ENCODE measurements at places on chromosomes 1 and 21.

GRCh38 chr1:36654586-36654985, 171.9 kb upstream of the CSF3R start:
- DNase-seq = no peak

- DNase-seq = no peak
Measured at GRCh38 chr1:4019147-4019521, 119.1 kb upstream of the C1orf174 start.

DNA sequence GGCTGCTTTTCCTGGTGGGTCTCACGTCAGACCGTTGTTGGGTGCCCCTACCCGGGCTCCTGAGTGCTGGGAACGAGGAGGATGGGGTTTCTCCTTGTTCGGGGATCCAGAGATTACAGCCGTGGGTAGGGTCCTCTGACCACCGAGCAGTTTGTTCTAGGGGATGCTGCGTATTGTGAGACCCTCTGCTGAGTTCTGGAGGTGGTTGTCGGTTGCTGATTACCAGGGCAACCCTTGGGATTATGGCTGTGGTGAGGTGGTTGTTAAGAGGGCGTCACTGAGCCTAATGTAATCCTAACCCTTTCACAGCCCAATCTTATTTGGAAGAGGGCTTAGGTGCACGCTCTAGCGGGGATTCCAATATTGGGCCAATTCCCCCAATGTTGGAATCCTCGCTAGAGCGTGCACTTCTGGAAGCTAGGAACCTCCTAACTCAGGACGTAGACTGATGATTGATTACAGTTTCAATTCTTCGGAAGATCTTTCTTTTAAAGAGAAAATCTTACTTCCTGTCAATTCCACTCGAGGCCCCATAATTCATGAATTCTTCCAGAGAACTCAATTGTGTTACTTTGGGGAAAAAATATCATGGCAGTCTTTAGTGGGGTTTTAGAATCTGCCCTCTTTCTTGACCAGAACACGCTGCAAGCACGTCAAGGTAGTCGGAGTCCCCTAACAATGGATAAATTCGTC, 483 bp downstream of the TCEANC2 start:
- DNase-seq = no peak

DNA sequence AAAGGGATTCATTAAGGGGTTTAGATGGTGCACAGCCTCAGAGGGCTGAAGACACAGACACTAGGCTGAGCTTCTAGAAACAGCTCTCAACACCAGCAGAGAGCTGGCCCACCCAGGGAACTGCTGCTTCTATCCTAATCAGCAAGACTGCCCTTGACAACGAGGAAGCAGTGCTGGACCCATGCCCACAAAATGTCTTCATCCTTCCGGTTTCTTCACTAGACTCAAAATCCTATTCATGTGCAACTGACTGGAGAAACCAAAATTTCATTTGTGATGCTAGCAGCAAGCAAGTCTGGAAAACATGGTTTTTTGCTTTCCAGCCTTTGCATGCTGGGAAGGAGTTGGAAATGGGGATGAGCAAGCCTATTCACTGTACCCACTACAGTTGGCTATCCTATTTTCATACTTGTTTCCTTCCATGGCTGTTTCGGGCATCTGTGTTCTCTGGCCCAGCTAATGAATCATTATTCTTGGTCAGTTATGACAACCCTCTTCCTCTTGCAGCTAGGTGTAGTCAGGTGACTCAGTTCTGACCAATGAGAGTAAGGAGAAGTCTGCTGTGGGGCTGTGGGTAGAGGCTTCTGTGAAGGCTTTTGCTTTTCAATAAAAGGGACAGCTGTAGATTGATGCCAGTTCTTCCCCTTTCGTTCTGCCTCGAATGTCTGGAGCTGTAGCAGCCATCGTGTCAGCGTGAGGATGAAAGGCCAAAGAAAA, 14.6 kb upstream of the TMEM61 start:
- DNase-seq = no peak

DNA sequence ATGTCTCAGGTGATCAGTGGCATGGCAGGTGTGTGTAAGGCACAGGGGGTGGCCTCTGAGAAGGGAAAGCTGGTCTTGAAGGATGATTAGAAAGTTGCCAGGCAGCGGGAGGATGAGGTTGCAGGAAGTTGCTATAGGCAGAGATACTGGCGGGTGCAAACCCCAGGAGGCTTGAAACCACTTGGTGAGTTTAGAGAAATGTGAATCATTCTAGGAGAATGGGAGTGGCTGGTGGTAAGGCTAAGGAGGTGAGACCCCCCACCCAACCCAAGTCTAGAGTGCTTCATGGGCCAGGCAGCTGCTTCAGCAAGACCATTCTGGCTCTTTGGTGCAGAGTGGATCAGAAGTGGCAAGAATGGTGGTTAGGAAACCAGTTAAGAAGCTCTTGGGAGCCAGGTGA, 9.0 kb downstream of the SH2D2A start:
- DNase-seq = no peak

- DNase-seq = no peak
Measured at GRCh38 chr1:5551274-5551975, 440.8 kb downstream of the NPHP4 start.

- DNase-seq = no peak
Measured at GRCh38 chr1:44801491-44802305, 1.5 kb downstream of the PLK3 start.

DNA sequence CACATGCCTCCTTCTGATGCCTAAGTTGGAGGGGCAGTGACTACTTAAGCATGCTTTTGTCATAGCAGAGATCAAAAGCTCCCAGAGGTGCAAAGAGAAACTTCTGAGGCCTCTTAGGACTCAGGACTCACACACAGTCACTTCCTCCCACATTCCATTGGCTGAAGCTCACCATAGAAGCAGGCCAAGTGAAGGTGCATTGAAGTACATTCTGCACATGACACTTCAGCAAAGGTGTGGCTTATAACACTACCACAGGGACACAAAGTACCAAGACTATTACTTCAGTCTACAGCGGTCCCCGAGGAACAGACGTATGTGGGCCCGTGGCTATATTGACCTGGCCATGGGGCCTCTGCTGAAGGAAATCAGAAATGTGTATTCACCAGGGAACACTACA, 2.5 kb upstream of the POGK start:
- no peak for DNase-seq

DNA sequence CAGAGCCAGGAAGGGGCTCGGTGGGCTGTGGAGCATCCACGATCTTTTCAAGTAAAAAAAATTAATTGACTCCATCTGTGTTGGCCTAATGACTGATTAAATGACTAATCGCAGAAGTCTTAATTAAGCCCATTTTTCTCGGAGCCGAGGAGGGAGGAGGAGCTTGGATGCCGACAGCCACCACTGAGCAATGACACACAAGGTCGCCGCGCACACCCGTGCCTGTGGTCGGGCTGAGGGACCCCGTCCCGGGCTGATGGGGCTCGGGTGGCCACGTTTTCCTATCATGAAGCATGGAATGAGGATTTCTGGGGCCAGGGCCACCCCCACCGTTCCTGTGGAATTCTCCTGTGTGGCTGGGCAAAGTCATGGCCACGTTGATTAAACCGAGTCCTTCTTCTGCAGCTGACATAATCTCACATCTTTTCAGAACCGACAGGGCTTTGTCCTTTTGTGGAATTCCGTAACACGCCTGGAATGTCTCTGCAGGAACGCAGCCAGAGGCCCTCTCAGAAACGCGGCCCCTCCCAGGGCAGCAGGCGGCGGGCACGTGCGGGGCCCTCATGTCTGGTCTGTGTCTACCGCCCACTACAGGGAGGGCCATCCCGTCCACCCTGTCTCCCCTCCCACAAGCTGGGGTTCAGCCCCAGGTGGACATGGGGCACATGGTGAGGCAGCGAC, 60.7 kb downstream of the MORN1 start:
- peak; percentile 62 for DNase-seq

DNA sequence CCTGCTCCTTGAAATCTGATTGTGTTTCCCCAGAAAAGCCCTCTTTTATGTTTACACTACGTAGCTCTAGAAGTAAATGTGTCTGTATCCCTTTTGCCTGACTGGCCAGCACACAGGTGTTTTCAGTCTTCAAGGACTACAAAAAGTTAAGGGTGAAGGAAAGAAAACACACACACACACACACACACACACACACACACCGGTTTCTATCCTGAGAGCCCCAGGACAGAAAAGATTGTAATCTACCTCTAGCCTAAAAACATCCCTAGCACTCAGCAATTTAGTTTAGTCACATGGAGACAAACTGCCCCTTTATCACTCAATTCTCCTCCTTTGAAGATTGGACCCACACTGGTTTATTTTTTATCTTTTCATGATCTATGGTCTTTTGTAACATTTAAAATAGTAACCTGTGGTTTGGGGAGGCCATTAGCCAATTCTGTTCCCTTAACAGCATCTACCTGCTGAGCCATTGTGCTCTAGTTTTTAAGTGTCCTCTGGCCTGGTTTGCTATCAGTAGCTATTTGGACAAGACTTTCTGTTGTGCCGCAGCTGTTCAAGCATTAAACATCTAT, 15.8 kb upstream of the TRIM45 start:
- peak; percentile 71 for DNase-seq

- peak; percentile 64 for DNase-seq
Measured at GRCh38 chr1:68815632-68816031, 318.8 kb upstream of the DEPDC1 start.

DNA sequence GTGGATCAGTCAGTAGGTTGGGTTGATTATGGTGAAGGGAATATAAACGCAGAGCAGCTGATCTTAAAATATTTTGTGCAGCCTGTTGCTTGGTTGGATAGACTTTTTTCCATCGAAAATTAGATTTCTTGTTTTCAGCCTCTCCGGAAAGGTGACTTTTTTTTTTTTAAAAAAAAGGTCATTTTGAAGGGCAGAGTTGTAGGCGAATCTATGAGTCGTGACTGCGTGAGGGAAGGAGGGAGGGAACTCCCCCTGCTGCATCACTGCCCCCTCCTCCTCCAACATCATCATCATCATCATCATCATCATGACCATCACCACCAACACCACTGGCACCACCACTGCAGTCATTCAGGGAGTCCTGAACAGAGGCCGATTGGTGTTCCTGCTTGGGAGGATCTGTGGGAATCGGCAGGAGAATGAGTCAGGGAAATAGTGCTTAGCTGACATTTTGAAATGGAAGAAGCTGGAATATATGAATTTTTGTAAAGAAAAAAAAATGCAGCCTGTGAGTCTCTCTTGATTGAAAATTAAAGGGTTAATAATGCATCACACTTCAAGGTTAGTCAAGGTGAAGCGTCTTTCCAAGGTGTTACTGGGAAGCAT, 1.2 kb downstream of the ATP1B1 start:
- DNase-seq = no peak

GRCh38 chr1:31910933-31911332, 27.2 kb downstream of the PTP4A2 start:
- no peak for DNase-seq

DNA sequence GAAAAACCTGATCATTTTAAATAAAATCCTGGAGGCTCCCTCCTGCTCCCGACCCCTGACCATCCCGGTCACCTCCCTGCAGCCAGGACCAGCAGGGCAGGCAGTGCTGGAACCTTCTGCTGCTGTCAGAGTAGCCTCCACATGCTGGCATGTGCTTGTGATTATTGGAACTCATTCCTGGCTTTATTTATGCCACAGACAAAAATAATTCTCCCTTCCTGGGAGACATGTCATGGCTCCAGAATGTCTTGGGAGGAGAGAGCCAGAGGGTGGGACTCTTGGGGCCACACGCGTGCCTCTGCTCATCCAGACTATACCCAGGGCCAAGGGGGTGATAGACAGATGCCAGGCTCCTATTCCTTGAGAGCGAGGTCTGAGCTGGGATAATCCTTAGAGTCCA, 183.6 kb upstream of the RAB4A start:
- no peak for DNase-seq

GRCh38 chr1:115727706-115728249, 40.7 kb downstream of the CASQ2 start:
- peak; percentile 66 for DNase-seq

- DNase-seq = no peak
Measured at GRCh38 chr21:17139696-17140095, 373.1 kb upstream of the CXADR start.

DNA sequence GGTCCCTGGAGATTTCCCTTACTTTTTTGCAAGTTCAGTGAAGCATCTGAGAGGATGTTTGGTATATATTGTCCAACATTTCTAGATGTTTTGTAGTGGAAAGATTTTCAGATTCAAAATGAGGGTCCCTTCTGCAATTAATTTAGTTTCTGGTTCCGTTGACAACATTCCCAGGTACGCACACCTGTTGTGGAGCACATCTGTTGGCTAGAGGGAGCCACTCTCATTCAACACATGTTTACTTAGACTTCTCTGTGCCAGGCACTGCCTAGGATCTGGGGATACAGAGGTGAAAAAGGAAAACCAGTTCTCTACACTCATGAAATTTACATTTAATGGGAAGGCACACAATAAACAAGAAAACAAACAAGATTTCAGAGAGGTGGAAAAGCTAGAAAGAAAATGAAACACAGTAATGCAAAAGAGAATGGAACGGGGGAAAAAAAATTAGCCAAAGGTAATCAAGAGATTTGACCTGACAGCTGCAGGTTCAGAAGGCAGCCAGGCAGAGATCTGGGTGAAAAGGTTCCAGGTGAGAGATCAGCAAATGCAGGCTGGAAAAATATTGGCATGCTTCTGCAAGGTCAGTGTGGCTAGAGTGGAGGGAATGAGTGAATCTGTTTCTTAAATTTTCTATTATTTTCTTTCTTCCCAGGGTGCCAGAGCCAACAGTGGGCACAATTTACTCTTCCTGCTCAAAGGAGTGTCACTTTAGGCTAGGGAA, 48.4 kb upstream of the KAZN start:
- no peak for DNase-seq

- DNase-seq = no peak
Measured at GRCh38 chr1:14666962-14667650, 68.6 kb downstream of the KAZN start.

DNA sequence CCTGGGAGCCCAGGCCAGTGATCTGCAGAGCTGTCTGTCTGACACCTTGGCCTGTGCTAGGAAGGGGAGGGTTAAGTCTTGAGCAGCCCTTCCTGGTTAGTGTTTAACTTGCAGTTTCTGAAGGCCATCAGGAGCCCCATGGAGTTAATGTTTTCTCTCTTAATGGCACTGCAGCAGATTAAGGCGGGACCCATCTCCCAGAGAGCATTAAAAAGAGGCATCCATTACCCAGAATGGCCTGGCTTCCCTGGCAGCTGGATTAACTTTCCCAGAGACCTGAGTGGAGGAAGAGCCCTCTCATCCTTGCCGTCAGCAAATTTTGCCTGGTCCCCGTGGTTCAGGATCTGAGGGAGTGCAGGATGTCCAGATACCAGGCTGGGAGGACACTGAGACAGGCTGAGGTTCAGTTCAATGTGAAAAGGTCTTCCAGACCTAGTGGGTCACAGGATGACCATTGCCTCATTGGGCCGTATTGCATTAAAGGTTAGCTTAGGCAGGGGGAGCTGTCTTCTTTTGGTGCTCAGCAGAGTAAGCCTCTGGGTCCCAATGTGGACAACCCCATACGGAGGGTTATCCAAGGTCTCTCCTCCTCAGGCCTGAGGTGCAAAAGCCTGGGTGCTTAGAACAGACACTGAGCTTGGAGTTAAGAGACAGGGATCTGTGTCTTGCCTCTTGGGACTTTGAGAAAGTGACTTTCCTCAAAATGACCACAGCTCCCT, 522.6 kb downstream of the PTPRU start:
- no peak for DNase-seq
